ENCODE measurements at places on chromosomes 12 and 14.

GRCh38 chr12:100741084-100741711, 53.4 kb upstream of the ANO4 start:
- no peak for DNase-seq

DNA sequence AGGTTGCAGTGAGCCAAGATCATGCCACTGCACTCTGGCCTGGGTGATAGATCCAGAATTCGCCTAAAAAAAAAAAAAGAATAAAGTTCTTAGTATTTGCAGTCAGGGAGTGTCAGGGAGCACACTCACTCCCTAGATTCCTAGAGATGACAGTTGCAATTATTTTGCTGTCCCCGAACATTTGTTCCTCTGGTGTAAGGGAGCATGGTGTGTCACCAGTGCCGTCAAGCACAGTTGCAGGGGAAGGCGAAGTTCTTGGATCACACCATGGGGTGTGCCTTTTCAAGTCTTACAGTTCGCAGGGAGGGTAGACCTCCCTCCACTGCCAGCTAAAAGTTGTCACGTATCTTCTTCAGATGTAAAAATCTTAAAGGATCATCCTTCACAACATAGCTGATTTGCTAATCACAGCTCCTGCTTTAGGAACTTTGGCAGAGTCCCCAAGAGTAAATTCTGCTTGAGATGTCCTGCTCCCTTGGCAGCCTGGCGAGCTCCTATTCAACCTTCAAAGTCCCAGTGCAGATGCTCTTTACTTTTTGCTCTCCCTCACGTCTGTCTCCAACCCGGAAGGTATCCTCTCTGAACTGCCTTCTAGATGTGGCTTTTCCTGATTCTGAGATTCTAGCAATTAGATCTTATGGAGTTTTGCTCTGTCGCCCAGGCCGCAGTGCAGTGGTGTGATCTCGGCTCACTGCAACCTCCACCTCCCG, 11.3 kb downstream of the ACACB start:
- peak; percentile 17 for DNase-seq

DNA sequence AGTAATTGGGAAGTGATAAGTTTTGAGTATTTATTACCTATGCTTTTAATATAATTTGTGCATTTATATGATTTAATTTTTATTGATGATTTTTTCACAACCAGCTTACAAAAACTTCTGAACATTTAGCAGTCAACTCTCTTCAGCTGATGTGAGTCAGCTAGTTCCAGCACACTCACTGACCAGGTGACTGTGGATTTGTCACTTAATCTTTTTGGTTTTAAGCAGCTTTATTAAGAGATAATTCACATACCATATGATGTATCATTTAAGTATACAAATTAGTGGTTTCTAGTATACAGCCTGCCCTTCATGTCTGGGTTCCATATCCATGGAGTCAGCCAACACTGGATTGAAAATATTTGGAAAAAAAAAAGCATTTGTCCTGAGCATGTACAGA, 103.5 kb downstream of the SYNE2 start:
- DNase-seq, result no peak

- no peak for DNase-seq
Measured at GRCh38 chr12:89995870-89996269, 287.2 kb upstream of the ATP2B1 start.

DNA sequence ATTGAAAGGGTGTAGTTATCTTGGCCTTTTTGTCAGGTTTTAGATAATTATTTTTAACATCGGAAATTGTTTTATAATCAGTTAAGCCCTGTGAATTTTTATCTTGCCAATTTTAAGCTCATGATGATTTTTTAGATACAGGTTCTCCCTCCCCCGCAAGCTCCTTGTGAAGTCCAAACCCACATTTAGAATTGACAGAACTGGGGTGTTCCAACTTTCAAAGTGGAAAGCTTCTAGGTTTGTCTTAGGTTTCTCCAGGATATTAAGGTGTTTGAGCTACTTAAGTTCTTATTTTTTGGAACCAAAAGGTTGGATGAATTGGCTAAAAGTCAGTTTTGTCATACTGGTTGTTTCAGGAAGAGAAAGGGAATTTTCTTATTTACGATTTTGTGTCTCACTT, 49.1 kb downstream of the ATP2A2 start:
- no peak for DNase-seq

Data from dorsolateral prefrontal cortex (tissue), 122 donors.